ENCODE measurements at places on chromosomes 16 and 17.

- no peak for DNase-seq
Measured at GRCh38 chr16:74592847-74593246, 14.1 kb downstream of the GLG1 start.

- DNase-seq, result peak; percentile 4
Measured at GRCh38 chr16:79601092-79601930, 774 bp upstream of the MAF start.

DNA sequence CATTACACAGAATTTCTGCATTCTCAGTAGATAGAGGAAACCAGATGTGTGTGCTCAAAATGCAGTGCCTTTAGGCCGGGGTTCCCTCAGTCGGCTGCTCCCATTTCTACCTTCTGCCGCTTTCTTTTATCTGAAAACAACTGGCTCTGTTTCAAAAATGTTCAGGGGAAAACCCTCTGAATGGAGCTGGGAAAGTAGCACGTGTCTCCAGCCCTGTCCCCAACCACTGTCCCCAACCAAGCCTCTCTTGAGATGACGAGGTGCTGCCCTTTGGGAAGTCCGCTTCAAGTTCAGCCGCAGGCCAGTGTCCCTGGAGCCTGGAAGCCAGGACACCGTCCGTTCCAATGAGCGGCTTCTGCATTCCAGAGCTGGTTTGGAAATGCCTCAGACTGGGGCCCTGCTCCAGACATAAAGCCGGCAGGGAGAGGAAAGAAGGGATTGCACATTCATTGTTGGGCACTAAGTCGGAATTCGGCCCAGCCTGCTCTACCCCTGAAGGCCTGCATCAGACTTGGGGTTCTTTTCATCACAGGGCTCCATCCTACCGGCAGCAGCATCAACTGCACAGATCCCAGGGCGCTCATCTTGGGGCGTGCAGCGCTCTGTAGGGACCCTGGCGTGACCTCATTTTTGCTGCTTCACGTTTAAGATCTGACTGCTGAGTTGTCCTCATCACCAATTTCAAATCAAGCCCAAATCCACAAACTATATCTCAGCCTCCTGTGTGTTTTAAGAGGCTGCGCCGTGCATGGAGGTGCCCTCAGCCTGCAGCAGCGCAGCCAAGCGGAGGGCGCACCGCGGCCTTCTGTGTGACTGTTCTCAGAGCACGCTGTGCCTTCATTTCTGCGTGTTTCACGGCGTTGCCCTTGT lies 111.3 kb downstream of the BANP start:
- DNase-seq, result no peak

- no peak for DNase-seq
Measured at GRCh38 chr16:24150282-24150681, 105.9 kb upstream of the CACNG3 start.

- DNase-seq, result no peak
Measured at GRCh38 chr17:58265271-58265670, 15.5 kb downstream of the MPO start.

DNA sequence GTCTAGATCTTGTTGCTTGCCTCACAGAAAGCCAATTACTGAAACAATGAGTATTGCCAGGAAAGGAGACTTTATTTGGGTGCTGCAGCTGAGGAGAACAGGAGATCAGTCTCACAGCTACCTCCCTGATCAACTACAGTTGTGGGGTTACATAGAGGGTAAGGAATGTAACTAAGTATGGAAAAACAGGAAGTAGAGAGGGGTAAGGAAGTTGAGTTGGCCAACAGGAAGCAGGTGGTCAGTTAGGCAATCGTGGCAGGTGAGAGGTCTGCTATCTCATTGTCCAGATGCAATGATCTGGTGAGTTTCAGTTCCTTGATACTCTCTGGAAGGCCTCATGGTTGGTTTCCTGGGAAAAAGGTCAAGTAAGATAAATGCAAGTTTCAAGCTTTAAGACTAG lies 333.1 kb upstream of the GOT2 start:
- no peak for DNase-seq

DNA sequence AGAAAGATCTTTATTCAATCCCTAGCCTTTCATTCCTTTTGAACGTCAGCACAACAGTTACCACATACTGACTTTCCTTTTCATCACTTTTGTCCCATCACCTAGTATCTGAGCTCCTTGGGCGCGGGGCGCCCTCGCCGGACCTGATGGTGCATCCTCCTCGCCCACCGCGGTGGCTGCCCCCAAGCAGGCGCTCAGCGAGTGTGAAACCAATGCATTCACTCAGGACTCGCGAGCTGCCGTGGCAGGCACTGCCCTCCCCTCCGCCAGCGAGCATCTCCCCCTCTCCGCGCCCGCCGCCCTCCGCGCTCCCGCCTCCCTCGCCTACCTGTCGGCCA lies 756 bp downstream of the KLHL11 start:
- peak; percentile 56 for DNase-seq

DNA sequence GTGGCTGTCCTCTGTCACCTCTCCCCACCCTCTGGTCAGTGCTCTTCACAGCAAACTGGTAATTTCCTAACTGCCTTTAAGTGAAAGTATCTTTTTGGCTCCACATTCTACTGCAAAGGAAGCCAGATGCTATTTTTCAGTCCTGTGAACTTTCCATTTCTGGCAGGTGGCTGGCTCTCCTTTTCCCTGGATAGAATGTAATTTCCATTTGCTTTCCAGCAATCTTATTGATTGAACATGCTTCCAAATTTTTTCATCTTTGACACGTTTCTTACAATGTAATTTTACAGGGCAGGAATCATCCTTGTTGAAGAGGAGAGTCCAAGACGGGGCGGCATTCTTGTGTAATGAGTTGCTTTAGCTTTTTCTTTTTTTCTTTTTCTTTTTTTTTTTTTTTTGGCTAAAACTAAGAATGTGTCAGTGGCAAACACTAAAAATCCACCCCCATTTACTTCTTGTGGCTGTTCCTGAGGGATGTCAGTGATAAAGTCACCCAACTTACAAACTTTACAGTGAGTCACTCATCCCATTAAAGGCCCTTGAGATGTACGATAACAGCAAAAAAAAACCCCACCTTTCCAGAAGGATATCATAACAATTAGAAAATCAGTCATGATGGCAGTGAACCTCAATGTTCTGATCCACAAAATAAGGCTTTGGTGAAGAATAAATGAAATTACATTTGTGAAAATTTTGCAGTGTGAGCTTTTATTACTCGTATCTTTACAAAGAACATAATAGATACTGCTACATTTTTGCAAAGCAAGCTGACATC lies 29.4 kb upstream of the PRKCA start:
- DNase-seq, result no peak

DNA sequence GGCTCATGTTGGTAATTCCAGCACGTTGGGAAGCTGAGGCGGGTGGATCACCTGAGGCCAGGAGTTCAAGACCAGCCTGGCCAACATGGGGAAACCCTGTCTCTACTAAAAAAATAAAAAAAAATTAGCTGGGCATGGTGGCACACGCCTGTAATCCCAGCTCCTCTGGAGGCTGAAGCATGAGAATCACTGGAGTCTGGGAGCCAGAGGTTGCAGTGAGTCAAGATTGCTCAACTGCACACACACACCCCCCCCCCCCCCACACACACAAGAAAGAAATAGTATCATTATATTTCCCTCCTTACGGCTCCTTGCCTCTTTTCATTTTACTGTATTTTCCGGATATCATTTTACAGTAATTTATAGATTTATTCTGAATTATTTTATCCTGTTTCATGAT lies 963.1 kb upstream of the GOT2 start:
- DNase-seq, result no peak

DNA sequence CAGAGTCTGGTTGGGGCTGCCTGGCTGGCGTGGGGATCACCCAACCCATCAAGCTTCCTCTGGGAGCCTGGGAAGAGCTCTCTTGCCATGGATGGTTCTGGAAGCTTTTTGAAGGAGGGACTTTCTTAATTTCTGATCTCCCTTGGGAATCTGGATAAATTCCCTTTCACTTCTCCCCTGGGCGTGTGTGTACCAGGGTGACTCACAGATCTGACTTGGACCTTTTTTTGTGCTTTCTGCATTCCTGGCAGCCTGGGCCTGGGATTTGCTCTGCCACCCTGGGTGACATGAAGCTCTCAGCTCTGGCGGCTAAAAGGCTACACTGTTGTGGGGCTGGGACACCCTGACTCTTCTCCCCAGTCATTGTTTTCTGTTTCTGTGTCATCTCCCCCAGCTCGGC lies 70.1 kb downstream of the ABCC1 start:
- no peak for DNase-seq

- DNase-seq, result no peak
Measured at GRCh38 chr17:8012996-8013640, 10.7 kb downstream of the GUCY2D start.

Measured in germinal center (tissue), 1 donor.